ENCODE measurements at places on chromosomes 5 and 9. TPM values are rescaled to one million over a fixed set of nuclear protein-coding genes. Genes with fewer than 3 reads are reported as not detected.

DNA sequence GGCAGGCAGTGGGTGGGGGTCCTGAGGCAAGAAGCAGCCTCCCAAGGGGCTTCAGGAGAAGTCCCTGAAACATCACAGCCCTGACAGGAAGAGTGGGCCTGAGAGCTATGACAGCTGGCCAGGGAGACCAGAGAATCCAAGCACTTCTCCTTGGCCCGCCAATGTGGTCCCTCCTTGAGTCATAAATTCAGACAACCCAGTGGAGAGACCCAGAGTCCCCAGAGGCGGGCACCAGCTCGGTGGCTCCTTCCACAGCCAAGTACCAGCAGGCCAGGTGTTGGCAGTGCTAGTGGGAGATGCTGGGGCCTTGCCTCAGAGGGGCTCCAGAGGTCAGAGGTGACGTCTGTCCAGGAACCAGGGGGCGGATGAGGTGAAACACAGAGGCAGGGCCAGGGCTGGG, 1.6 kb upstream of the DOK3 start:
- H3K4me1 ChIP-seq = peaks cover 13% of the 10 kb centered on the region
- no peak for DNase-seq
- H3K27ac ChIP-seq = no peak overlapping the region
- H3K4me3 ChIP-seq = no peak overlapping the region

- no peaks in the 10 kb centered on the region for H3K36me3 ChIP-seq
- no peak overlapping the region for H3K27ac ChIP-seq
- H3K4me3 ChIP-seq = no peak overlapping the region
- no peak for DNase-seq
- peaks cover 36% of the 10 kb centered on the region for H3K27me3 ChIP-seq
Observed at GRCh38 chr9:107484117-107484723, 5.3 kb downstream of the KLF4 start.

DNA sequence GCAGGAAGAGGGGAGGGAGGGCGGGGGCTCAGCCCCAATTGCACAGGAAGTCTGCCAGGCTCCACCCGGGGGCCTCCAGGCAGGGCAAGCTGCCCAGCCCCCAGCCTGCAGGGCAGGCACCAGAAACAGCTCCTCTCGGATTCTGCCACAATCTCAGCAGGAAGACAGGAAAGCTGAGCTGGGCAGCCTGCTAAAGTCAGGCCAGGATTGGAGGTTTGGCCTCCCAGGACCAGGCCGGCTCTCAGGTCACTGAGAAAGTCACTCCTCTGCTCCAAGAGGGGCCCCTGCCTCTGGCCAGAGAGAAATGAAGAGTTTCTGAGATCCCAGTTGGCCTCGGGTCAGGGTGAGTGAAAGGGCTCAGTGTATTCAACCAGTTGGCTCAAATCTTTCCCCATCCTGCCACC, 54.6 kb upstream of the STXBP1 start:
- H3K4me1 ChIP-seq = peaks cover 52% of the 10 kb centered on the region
- H3K4me3 ChIP-seq = no peak overlapping the region
- no peak for DNase-seq

DNA sequence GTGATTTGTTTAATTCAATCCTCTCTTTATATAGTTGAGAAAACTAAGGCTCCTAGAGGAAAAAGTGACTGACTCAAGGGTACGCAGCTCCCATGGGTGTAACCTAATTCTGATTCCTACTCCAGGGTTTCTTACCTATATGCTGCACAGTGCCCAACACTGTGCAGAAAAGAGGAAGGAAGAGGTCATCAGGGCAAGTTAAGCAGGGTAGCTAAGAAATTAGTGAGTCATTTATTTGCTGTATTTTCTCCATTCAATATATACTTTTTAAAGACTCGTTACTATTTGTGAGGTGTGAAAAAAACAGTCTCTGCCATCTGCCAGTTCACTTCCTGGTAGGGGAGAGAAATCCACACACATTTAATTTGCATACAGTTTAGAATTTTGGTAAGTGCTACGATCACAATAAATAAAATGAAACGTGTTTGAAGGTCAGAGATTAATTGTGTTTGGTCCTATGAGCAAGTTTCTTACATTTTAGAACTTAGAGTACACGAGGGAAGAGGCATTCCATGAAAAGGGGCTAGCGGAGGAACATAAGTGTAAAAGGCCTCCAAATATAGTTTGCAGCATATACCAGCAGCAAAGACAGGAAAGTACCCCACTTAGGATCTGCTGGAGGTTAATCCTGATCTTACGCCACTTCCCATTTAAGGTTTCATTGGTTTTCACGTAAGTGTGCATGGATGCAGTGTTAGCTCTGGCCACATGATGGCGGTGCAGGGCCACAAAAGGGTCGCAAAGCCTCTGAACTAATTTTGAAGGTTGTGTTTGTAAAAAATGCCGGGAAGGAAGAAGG, 59.9 kb upstream of the TLR4 start:
- no peaks in the 10 kb centered on the region for H3K36me3 ChIP-seq
- H3K27ac ChIP-seq = no peak overlapping the region
- no peak overlapping the region for H3K4me3 ChIP-seq
- peak; percentile 39 for DNase-seq
- peaks cover 7% of the 10 kb centered on the region for H3K27me3 ChIP-seq

- H3K36me3 ChIP-seq = peaks cover 54% of the 10 kb centered on the region
- H3K4me3 ChIP-seq = no peak overlapping the region
- H3K4me1 ChIP-seq = peaks cover 7% of the 10 kb centered on the region
- no peak overlapping the region for H3K27ac ChIP-seq
- DNase-seq = no peak
Observed at GRCh38 chr5:32109236-32109635, 64.9 kb downstream of the GOLPH3 start.

GRCh38 chr5:139190125-139190524, 8.0 kb downstream of the SIL1 start:
- peaks cover 46% of the 10 kb centered on the region for H3K36me3 ChIP-seq
- H3K4me1 ChIP-seq = peaks cover 27% of the 10 kb centered on the region
- no peak for DNase-seq

DNA sequence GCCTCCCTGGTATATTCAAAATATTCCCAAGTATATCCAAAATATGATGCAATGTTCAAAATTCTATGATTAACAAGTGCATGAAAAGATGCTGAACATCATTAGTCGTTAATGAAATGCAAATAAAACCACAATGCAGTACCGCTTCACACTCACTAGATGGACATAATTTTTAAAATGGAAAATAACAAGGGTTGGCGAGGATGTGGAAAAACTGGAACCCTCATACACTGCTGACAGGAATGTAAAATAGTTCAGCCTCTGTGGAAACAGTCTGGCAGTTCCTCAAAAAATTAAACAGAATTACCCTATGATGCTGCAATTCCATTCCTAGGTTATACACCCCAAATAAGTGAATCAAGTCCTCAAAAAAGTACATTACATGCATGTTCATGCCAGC, 36.1 kb upstream of the MYOT start:
- H3K4me1 ChIP-seq = no peaks in the 10 kb centered on the region
- H3K27ac ChIP-seq = no peak overlapping the region
- no peaks in the 10 kb centered on the region for H3K36me3 ChIP-seq
- peaks cover 3% of the 10 kb centered on the region for H3K27me3 ChIP-seq
- DNase-seq = no peak

- peaks cover 3% of the 10 kb centered on the region for H3K4me1 ChIP-seq
- H3K36me3 ChIP-seq = peaks cover 3% of the 10 kb centered on the region
- DNase-seq = no peak
Observed at GRCh38 chr5:80607832-80608231, 37.8 kb upstream of the ANKRD34B start.

- no peak for DNase-seq
- H3K36me3 ChIP-seq = no peaks in the 10 kb centered on the region
- H3K27ac ChIP-seq = no peak overlapping the region
Observed at GRCh38 chr5:75330404-75330803, 6.6 kb upstream of the HMGCR start.

SPINK1 gene
- not detected for total RNA-seq

TXNDC8 gene
- not detected for total RNA-seq

RFX3 gene
- total RNA-seq = 11.3 TPM

Measured in activated T-helper 2 cell treated with anti-CD3 and anti-CD28 coated beads, Interferon-gamma antibody, Interleukin-2, Interleukin-4, amounts not matched to agents 10 μg/mL and 5 μg/mL and 100 μg/mL, durations not matched to agents 14 hours and 24 hours and 36 hours (primary cell).